Activated naive CD4-positive, alpha-beta T cell treated with anti-CD3 and anti-CD28 coated beads, Interleukin-2, amount 50 U/mL, for 72 hours (primary cell): ENCODE measurements at places on chromosomes 5 and 9.

GRCh38 chr9:112299514-112299913 lies 33.9 kb downstream of the PTBP3 start:
- no peak for DNase-seq

DNA sequence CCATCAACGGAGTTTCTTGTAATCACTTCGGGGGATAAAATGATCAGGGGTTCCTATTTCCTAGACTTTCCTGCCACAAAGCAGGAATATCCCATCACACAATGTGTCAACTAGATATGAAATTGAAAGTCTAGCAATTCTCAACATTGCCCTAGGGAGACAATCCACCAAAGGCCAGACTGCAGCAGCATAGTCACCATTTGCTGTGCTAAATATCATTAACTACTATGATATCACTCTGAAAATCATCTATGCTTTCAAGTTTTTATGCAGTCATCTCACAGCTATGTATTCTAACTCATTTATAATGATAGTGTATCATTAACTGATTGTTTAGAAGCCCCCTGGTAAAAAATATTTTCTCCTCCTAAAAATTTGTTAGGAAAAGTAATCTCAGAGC lies 342.6 kb upstream of the CDH6 start:
- no peak for DNase-seq

DNA sequence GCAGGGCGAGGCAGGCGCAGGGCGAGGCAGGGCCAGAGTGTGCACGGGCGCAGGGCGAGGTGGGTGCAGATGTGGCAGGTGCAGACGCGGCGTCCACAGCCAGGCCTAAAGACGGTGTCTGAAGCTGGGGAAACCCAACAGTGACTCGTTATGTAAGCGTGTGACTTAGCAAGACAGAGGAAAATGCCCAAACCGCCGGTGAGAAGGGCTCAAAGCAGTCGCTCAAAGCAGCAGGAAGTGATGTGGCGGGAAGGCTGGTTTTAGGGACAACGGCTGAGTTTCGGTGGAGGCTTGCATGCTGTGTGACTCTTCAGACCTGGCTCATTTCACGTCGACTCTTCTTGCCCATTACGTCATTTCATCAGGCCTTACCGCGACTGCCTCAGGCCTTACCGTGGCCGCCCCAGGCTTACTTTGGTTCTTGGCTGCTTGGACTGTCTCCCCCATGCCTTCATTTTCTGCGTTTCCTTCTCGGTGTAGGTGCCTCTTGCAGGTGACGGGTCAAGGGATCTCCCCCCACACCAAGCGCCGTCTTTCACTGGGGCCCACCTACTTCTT lies 50.5 kb upstream of the EXOC3 start:
- peak; percentile 94 for DNase-seq

DNA sequence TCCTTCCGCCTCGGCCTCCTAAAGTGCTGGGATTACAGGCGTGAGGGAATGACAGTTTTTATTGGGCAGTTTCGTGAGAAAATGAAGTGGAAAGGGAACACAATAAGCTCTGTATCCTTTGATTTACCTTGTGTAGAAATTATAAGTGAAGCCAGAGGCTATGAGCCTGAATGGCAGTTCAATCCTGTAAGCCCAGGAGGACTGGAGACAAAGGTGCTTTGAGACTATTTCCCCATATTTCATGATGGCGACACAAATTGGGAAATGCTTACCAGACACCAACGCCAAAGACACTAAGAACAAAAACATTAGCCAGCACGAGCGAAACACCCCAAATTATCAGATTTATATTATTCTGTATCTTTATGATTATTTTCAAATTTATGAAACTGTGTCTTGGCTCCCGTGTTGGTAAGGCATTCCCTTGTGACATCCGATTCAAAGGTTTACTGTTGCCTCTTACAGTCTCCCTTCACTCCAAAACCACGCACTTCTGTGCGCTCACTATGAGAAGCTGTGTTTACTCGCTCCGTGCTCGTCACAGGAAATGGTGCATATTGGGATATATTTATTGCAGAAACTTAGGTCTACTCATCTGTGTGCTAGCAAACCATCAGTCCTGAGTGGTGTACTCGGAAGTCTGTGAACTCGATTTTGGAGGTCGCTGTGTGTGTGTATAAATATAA lies 73.9 kb downstream of the SH3PXD2B start:
- no peak for DNase-seq

- DNase-seq, result no peak
Observed at GRCh38 chr9:108142142-108142503, 652.6 kb upstream of the KLF4 start.

DNA sequence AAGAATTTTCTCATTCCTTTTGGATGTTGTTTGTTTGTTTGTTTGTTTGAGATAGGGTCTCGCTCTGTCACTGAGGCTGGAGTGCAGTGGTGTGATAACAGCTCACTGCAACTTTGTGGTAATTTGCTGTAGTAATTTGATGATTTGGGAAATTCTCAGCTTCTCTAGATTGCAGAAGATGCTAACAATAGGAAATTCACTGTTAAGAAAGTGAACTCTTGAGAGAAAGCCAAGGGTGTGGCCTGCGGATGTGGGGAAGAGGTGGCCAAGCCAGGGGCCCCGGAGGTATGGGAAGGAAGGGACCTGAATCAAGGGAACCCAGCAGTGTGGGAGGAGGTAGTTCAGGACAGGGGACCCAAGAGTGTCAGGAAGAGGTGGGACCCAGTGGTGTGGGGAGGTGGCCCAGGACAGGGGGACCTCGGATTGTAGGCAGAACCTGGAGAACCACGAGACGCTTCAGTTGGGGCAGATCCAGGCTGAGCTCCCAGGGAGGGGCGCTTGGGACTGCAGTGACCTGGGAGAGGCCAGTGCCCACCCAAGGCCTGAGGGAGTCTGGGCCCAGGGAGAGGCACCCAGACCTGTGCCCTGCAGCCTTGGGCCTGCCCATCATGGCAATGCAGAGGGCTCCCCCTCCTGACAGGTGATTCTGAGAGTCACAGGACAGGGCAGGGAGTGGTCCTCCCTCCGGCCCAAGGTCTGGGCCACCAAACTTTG lies 5.6 kb upstream of the LCN2 start:
- no peak for DNase-seq

GRCh38 chr5:148939676-148940075 lies 113.3 kb downstream of the ADRB2 start:
- no peak for DNase-seq

GRCh38 chr9:107138261-107138992 lies 144.7 kb upstream of the RAD23B start:
- no peak for DNase-seq

- DNase-seq, result no peak
Observed at GRCh38 chr9:126439883-126440653, 113.4 kb downstream of the MVB12B start.

DNA sequence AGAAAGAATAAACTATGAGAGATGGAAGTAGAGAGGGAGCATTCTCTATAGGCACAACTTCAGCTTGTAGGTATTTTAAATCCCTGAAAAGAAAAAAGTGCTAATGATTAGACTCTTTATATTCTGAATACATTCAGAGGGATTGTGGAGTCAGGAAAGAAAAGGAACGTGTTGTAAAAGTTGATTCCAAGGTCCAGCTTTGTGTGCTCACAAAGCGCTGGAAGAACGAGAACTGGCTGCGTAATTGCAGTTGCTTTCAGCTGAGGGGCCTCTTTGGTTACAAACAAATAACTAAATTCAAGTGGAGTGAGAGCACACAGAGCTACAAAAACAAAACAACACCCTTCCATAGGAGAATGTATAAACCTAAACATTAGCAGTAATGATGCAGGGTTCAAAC lies 1040.4 kb upstream of the WWC1 start:
- no peak for DNase-seq

DNA sequence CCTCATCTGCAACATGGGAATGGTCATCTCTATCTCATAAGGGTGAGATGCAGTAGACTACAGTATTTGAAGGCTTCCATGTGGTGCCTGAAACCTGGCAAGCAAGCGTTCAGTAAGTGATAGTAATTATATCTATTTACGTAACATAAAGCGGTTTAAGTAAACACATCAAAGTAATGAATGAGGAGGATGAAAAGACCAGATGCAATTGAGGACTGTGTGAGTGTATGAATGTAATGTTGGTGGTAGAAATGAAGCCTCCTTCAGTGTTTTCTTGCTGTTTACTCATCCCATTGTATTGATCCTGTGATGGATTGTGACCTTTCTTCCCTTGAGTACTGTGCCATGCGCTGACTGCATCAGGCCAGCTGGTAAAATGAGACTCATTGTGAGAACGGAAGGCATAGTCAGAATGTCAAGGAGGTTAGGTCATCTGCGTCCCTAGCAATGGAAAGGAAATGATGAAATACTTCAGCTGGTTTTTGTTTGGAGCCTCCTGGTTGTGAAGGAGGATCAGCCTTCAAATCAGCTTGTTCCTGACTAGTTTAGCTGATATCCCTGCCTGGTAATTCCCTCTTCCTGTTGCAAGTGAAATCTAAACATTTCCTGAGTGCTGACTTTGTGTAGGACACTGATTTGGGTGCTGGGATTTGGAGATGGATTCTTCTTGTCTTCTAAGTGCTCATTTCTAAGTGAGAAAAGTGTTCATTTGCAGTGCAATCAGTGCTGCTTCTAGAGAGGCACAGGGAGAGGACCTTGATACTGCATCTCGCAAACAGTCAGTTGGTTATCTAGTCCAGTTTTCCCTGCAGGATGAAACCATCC lies 35.6 kb downstream of the TNFSF8 start:
- no peak for DNase-seq

GRCh38 chr9:119074017-119074416 lies 295.2 kb downstream of the BRINP1 start:
- DNase-seq, result no peak

- DNase-seq, result no peak
Observed at GRCh38 chr9:292915-293314, 78.2 kb downstream of the DOCK8 start.

DNA sequence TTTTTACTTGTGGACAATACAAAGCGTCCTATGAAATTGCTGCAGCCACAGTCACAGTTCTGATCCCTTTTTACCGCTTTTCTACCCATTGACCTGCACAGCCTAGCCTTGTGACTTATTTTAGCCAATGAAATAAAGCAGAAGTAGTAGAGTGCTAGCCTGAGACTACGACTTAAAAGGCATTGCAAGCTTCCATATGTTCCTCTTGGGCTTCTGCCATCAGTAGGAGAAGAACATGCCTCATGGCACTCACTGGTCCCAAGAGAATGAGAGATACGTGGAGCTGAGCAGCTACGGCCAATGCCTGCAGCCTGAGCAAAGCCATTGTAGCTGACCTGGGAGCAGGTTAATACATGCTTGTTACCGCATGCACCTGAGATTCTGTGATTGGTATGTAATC lies 416.6 kb upstream of the CLINT1 start:
- no peak for DNase-seq

- peak; percentile 45 for DNase-seq
Observed at GRCh38 chr9:89923961-89924504, 319.2 kb downstream of the GADD45G start.

GRCh38 chr5:133271606-133272005 lies 219.8 kb downstream of the HSPA4 start:
- no peak for DNase-seq

GRCh38 chr5:177083357-177083756 lies 3.4 kb upstream of the FGFR4 start:
- no peak for DNase-seq
